ENCODE measurements at places on chromosomes 7 and 10. TPM values are rescaled to one million over a fixed set of nuclear protein-coding genes. Genes with fewer than 3 reads are reported as not detected.

The PCLO gene
- 17.7 TPM for total RNA-seq

DNA sequence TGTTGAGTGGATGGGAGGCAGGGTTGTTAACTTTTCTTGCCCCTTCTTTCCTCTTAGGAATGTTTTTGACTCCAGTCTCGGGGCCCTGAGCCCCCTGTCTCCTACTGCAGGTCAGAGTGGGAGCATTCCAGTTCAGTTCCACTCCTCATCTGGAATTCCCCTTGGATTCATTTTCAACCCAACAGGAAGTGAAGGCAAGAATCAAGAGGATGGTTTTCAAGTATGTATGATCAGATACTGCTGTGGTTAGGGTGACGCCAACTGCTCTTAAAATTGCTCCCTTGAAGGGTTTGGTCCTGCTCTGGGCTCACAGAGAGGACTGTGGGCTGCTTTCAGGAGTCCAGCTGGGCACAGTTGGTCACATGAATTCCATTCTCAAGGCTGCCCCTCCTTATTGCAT, 22.0 kb downstream of the VWA2 start:
- no peak for DNase-seq

- no peak for DNase-seq
These were observed 183.4 kb downstream of the GNAI1 start for GRCh38 chr7:80318081-80318480.

DNA sequence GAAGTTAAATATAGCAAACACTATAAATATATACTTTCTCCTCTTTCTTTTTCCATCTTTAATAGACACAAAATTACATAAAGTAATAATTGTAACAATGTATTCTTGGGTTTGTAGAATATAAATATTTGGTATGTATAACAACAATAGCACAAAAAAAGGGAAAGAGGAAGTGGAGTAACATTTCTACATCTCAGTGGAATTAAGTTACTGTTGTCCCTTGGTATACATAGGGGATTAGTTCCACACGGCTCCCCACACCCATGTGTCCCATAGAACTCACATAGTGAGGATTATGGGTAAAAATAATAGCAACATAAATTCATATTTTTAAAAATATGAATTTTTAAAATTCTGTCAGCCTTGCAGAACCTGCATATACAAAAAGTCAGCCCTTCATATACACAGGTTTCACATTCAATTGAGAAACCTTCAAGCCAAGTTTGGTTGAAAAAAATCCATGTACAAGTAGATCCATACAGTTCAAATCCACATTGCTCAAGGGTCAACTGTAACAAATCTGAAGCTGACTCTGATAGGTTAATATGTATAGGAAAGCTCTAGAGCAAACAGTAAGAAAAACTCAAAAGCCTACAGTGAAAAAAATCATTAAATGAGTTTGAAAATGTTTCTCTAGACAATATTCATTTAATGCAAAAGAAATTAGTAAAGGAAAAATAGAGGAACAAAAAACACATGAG, 92.4 kb downstream of the HYCC1 start:
- no peak for DNase-seq

The NPC1L1 gene
- 0.10 TPM for total RNA-seq

- no peak for DNase-seq
These were observed 19.2 kb upstream of the BMPER start for GRCh38 chr7:33886149-33886623.

GRCh38 chr10:79401015-79401921, 44.2 kb downstream of the ZCCHC24 start:
- no peak for DNase-seq

DNA sequence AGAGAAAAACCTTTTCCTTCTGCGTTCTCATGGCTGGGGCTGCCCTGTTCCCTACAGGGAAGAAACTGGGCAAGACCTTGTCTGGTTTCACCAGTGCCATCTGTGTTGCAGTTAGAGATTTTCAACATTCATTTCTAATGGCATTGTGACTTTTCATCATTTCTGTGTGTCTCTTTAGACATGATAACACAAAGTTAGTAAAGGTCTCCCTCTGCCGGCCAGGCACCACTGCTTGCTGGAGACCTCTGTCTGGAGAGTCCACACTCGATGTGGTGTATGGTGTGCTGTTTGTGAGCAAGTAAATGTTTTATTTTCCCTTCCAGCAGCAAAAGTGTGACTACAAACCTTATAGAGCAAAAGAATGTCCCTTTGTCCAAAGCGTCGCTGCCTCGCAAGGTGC, 213.5 kb downstream of the PAXIP1 start:
- no peak for DNase-seq

The BAIAP2L1 gene
- 36.5 TPM for total RNA-seq

- DNase-seq, result no peak
These were observed 1024.9 kb downstream of the REEP3 start for GRCh38 chr10:64546073-64546472.

- DNase-seq, result no peak
These were observed 364.8 kb downstream of the SFMBT2 start for GRCh38 chr10:7045891-7046599.

The ZNF853 gene
- total RNA-seq, result 9.4 TPM

DNA sequence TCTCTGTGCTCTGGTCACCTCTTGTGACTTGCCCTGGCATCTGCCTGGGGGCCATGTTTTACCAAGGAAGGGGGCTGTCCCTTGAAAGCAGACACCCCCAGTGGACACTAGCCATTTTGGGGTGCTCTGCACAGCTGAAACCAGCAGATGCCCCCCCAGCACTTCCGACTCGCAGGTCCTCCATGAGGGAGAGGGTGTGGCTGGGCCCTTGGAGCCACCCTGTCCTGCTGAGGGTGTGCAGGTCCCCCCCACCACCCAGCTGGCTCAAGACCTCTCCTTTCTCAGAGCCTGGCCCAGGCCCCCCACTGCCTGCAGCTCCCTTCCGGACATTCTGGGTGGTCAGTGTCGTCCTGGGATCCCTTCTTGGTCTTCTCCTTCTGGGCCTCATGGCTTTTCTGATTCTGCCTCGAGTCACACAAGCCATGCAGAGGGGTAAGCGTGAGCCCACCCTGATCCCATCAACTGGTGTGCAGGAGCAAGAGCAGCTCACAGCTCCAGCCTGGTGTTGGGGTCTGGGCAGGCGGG, 12.3 kb downstream of the SCART1 start:
- DNase-seq, result peak; percentile 30

- no peak for DNase-seq
These were observed 17.3 kb downstream of the CYP2E1 start for GRCh38 chr10:133544506-133544905.

The HTR5A gene
- total RNA-seq, result not detected

DNA sequence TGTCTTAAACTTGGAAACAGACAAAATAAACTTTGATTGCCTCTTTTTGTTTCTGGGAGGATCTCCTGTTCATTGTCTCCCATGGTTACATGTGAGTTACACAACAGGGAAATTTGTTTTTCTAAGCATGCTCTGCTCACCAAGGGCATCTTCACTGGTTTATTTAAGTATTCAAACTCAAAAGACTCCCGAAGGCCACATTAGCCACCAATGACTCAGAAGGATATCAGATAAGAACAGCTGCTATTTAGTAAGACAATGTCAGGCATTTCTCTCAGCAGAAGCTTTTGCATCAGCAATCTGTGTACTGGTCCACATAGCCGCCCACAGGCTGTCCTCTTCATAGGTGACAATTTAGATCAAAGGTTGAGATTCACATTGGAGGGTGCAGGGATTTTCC, 19.3 kb downstream of the OR6B1 start:
- no peak for DNase-seq

The NOS3 gene
- total RNA-seq, result 50.7 TPM

The SOSTDC1 gene
- not detected for total RNA-seq

The CELF2 gene
- 36.9 TPM for total RNA-seq

DNA sequence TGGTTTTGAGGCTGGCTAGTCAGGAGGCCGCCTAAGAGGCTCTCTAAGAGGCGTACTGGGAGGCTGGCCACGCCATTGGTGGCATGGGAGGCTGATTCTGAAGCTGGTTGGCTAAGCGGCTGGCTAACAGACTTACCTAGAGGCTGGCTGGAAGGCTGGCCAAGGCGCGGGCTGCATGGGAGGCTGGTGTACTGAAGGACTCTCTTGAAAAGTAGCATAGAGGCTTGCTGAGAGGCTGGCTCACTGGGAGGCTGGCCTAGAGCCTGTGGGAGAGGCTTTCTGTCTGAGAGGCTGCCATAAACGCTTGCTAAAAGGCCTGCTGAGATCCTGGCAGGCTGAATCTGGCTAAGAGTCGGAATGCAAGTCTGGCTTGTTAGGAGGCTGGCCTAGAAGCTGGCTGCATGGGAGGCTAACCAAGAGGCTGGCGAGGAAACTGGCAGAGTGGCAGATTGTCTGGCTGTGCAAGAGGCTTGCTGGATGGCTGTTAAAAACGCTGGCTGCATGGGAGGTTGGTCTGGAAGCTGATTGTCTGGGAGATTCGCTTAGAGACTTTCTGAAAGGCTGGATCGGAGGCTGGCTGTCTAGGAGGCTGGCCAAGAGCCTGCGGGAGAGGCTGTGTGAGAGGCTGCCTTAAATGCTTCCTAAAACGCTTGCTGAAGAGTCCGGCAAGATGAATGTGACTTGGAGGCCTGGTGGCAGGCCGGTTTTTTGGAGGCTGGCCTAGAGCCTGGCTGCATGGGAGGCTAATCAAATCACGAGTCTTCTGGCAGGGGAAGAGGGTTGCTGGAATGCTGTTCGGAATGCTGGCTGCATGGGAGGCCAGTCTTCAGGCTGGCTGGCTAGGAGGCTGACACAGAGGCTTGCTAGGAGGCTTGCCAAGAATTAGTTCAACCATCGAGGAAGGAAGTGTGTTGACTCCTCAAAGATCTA, 134.2 kb downstream of the OR13A1 start:
- no peak for DNase-seq

DNA sequence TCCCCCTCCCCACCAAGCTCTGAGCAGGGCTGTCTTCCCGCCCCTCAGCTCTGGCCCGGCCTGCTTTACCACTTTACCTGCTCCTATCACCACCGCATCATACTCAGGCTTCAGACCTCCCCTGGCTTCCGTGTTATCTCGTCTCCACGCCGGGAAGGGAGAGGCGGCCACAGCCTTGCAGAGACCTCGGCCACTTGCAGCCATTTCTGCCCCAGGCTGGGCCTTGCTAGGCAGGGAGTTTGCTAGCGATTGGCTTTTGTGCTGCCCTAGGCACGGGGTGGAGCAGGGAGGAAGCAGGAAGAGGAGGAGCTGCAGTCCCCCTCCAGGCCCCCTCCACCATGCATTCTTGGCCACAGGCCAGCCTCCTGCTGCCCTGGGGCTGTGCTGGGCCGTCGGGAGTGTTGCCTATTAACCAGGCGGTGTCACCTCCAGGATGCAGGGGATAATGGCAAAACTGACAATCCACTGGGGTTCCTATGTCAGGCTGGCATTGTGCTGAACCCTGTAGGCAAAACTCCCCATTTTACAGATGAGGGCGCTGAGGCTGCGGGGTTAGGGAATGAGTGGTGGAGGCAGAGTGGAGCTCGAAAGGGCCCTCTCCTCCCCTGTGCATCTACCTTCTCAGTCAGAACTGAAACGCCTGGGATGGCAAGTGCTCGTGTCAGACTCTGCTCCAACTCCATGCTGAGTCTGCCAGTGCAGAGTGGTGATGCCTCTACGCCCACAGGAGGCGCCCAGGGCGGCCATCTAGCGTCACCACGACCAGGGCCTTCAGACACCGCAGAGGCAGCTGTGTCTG, at the start of gene PYROXD2:
Gene PYROXD2 (minus strand): TSS at position 251 of the 799 bp plus-strand sequence. CDS start 47 bp downstream, at position 204.
- peak; percentile 95 for DNase-seq

Measured in ureter (tissue), 1 donor.